ENCODE measurements at places on chromosomes 5 and 9. TPM values are rescaled to one million over a fixed set of nuclear protein-coding genes. Genes with fewer than 3 reads are reported as not detected.

SCGB3A2 gene
- not detected for total RNA-seq

LHFPL2 gene
- total RNA-seq = 43.1 TPM

C9 gene
- 0.30 TPM for total RNA-seq

PCDHA6 gene
- total RNA-seq = 0.36 TPM

DNA sequence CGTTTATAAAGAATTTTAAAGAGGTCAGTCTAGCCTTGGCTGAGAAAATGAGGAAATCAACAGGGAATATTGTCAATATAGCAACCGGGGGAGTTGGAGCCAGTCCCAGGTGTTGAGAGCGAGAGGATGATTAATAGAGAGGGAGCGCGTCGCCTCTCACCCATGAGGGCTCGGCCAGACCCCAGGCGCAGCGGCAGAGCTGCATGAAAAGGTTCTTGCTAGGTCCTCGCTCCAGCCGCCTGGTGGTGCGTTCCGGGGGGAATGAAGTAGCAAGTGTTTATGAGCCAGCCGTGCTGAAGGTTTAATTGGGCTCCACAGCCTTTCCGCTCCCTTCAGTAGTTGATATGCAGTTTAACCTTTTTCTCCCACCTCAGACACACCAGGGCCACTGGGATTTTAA lies 167.3 kb upstream of the IRX1 start:
- no peaks in the 10 kb centered on the region for H3K27me3 ChIP-seq
- H3K4me3 ChIP-seq = no peak overlapping the region
- no peak overlapping the region for H3K27ac ChIP-seq
- no peaks in the 10 kb centered on the region for H3K4me1 ChIP-seq
- DNase-seq = no peak

GRCh38 chr9:98784831-98785806 lies 11.2 kb downstream of the ANKS6 start:
- no peak overlapping the region for H3K27ac ChIP-seq
- H3K36me3 ChIP-seq = no peaks in the 10 kb centered on the region
- no peak overlapping the region for H3K4me3 ChIP-seq
- no peaks in the 10 kb centered on the region for H3K4me1 ChIP-seq
- no peaks in the 10 kb centered on the region for H3K27me3 ChIP-seq
- DNase-seq = no peak

GRCh38 chr9:25857147-25857546 lies 178.9 kb upstream of the TUSC1 start:
- no peaks in the 10 kb centered on the region for H3K27me3 ChIP-seq
- no peak overlapping the region for H3K27ac ChIP-seq
- no peaks in the 10 kb centered on the region for H3K36me3 ChIP-seq
- DNase-seq = no peak
- H3K4me3 ChIP-seq = no peak overlapping the region
- H3K4me1 ChIP-seq = no peaks in the 10 kb centered on the region

DNA sequence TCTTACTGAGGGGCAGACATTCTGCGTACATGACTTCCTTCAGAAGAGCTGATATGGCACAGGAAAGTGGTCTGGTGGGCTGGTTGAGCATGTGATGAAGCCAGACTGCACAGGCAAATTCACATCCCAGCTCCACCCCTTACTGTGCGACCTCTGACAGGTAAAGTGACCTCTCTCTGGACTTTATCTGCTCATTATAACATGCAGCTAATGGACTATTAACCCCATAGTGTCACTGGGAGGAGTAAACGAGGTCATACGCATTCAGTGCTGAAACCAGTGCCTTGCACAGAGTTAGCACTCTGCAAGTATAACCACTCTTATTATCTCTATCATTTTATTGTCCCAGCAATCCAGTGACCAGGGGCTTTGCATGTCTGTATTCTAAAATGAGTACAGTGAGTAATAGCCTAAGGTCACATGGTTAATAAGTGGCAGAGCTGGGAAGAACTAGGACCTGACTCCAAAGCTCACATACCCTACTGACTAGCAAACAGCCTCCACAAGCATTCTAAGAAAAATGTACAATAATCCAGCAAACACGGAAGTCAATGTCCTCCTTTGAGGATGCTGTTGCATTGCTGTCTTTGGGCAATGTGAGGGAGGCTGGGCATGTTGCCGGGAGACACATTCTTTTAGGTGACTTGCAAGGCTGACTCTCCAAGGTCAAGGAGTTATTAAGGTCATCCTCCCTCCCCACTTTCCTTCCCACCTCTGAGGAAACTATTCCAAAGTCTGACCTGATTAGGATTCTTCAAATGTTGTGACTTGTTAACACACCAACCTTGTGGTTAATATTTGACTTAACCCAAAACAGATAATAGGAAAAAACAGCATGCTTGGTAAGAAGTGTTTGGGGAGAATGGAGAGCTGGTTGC lies 19.0 kb downstream of the GLRX start:
- no peaks in the 10 kb centered on the region for H3K36me3 ChIP-seq
- H3K27me3 ChIP-seq = no peaks in the 10 kb centered on the region
- no peaks in the 10 kb centered on the region for H3K4me1 ChIP-seq
- H3K4me3 ChIP-seq = no peak overlapping the region
- H3K27ac ChIP-seq = no peak overlapping the region

DNA sequence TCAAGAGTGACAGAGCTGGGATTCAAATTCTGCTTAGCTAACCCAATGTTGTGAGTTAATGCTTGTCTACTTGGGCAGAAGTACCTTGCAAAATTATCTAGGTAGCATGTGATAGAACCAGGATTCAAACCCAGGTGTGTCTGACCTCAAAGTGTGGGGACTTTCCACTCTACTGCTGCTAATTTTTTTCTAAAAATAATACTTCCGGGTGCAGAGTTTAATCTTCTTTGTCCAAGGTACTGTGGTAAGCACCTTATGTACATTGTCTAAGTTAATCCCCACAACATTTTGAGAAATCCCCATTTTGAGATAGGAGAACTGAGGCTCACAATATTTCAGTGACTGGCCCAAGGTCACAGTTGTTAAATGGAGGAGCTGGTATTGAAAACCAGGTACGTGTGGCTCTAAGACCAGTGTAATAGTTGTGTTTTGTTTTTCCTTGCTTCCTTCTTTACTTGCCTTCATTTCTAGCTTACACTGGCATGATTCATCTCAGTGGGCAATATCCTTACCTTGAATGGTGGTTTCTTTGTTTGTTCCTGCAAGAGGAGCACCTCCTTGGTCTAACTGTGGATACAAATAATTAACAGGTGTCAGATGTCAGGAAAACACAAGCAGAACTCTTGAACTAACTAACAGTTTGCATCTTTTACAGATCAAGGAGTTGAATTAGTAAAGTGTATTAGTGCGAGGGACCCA lies 7.5 kb downstream of the ALDOB start:
- DNase-seq = no peak
- H3K27ac ChIP-seq = no peak overlapping the region
- H3K4me1 ChIP-seq = no peaks in the 10 kb centered on the region
- H3K27me3 ChIP-seq = no peaks in the 10 kb centered on the region
- H3K36me3 ChIP-seq = no peaks in the 10 kb centered on the region
- H3K4me3 ChIP-seq = no peak overlapping the region

DNA sequence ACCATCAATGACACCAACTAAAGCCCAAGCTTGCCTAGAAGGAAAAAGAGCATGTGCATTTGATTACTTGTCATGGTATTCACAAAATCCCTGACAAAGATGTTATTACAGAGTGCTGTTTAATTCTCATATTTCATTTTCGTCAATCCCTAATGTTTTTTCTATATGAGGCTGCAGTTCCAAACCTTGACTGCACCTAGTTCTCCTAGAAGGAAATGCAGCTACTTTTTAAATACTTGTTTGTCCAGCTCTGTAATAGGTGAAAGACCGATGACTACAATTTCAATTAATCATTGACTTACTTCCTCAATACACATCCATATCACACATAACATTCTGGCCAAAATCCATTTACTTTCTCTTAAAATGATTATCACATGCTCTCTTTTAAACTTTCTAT lies 28.1 kb downstream of the CEMIP2 start:
- H3K4me3 ChIP-seq = no peak overlapping the region
- no peak overlapping the region for H3K27ac ChIP-seq
- H3K4me1 ChIP-seq = no peaks in the 10 kb centered on the region
- no peaks in the 10 kb centered on the region for H3K36me3 ChIP-seq

- no peaks in the 10 kb centered on the region for H3K4me1 ChIP-seq
- H3K36me3 ChIP-seq = peaks cover 8% of the 10 kb centered on the region
Observed at GRCh38 chr5:131436081-131436480, 172.2 kb downstream of the CDC42SE2 start.

DNA sequence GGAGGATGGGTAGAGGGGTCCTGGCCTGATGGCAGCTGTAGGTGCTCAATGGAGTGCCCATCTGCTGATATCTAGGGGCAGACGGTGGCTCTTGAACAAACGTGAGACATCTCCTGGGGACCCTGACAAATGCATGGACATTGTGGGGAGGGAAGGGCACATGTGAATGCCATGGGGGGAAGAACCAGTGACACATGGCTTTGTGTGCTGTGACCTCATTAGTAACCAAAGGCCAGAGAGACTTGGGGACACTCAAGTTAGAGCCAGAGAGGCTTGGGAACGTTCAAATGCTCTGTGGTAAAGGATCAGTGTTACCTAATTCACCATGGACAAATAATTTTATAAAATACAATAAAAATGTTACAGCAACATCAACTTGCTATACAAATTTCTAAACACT lies 151.8 kb downstream of the ESM1 start:
- H3K4me3 ChIP-seq = no peak overlapping the region
- H3K27me3 ChIP-seq = no peaks in the 10 kb centered on the region
- H3K4me1 ChIP-seq = no peaks in the 10 kb centered on the region
- no peak overlapping the region for H3K27ac ChIP-seq

DNA sequence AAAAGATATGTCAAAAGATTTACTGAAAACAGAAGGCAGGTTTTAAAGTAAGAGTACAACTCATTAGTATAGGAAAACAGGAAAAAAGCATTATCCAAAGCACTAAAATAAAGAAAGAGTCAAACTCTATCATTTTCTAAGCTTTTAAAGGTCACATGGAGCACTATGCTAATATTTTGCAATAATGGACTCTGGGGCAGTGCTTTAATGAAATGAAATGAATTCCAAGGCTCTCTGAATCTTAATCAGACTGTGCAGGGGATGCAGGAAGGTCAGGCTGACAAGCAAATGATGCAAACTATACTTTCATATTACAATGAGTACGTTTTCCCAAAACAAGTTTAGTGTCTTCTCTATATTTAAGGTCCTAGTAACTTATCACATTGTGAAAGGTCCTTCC lies 981.9 kb upstream of the DMAC1 start:
- no peak for DNase-seq
- H3K27ac ChIP-seq = no peak overlapping the region
- H3K36me3 ChIP-seq = no peaks in the 10 kb centered on the region
- H3K4me1 ChIP-seq = peaks cover 11% of the 10 kb centered on the region

DNA sequence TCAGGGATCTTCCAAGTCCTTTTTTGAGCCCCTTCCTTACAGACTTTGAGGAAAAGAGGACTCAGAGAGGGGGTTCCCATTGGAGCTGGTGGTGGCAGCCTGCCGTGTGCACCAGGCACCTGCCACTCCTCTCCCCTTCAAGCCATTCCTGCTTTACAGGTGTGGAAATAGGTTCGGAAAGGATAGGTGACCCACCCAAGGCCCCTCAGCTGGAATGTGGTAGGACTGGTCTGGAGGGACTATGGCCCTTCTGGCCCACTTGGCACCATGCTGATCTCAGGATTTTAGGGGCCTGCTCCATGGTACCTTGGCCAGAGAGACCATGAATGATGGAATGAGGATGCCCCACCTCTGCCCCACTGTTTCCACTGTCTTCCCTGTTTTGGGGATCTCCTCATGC lies 1.4 kb downstream of the GALNT12 start:
- no peak overlapping the region for H3K4me3 ChIP-seq
- no peaks in the 10 kb centered on the region for H3K36me3 ChIP-seq

GRCh38 chr5:38600329-38601045 lies 44.0 kb upstream of the LIFR start:
- peaks cover 4% of the 10 kb centered on the region for H3K4me1 ChIP-seq
- no peak overlapping the region for H3K4me3 ChIP-seq
- no peaks in the 10 kb centered on the region for H3K36me3 ChIP-seq
- DNase-seq = no peak
- H3K27ac ChIP-seq = no peak overlapping the region

- H3K4me1 ChIP-seq = no peaks in the 10 kb centered on the region
- H3K4me3 ChIP-seq = no peak overlapping the region
- peak; percentile 47 for DNase-seq
- H3K27ac ChIP-seq = no peak overlapping the region
- H3K27me3 ChIP-seq = no peaks in the 10 kb centered on the region
- H3K36me3 ChIP-seq = no peaks in the 10 kb centered on the region
Observed at GRCh38 chr9:136855461-136856078, 3.4 kb downstream of the MAMDC4 start.

DNA sequence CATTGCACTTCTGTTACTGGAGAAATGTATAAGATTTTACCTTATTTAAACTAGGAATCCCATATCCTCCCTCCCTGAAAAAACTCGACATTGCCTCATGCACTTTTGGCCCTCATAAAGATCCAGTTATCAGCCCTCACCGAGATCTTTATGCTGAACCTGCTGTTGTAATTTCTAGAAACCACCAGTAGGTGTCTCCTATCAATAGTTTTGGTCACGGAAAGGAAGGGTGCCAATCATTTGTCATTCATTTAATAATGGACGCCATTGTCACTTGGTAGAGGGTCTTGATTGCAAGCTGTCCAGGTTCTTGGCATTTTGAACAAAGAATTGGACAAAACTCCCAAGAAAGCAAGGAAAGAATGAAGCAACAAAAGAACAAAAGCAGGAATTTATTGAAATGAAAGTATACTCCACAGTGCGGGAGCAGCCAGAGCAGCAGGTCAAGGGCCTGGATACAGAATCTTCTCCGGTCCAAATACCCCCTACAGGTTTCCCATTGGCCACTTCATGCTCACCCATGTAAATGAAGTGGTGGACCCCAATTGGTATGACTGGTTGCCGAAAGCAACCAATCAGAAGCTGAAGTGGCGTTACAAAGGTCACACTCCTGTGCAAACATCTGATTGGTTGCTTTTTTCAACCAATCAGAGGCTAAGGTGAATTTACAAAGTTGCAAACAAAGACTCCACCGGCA lies 524.3 kb downstream of the PSAT1 start:
- no peaks in the 10 kb centered on the region for H3K27me3 ChIP-seq
- no peaks in the 10 kb centered on the region for H3K36me3 ChIP-seq
- no peaks in the 10 kb centered on the region for H3K4me1 ChIP-seq
- no peak overlapping the region for H3K27ac ChIP-seq

DNA sequence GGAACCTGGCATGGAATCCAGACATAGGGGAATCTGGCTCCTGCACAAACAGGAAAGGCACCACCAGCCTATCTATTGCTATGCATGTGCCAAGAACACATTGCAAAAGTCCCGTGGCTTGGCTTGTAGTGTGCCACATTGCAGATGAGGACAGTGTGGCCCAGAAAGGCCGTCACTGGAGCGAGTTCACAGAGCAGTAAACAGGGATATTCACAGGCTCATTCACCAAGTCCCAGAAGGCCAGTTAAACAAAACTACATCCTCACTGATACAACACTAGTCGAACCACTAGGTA lies 39.6 kb upstream of the TRIM32 start:
- H3K4me3 ChIP-seq = no peak overlapping the region
- DNase-seq = no peak
- no peaks in the 10 kb centered on the region for H3K36me3 ChIP-seq
- no peaks in the 10 kb centered on the region for H3K27me3 ChIP-seq
- no peaks in the 10 kb centered on the region for H3K4me1 ChIP-seq

GRCh38 chr5:432928-433791 lies 9.8 kb upstream of the EXOC3 start:
- no peak overlapping the region for H3K4me3 ChIP-seq
- H3K36me3 ChIP-seq = no peaks in the 10 kb centered on the region
- peak; percentile 37 for DNase-seq
- no peak overlapping the region for H3K27ac ChIP-seq
- H3K27me3 ChIP-seq = no peaks in the 10 kb centered on the region
